Glutamatergic neuron (in vitro differentiated cells): ENCODE measurements at places on chromosomes 12 and 14.
A peak's percentile ranks its signal among the peaks of the same experiment; 100 is the strongest.

DNA sequence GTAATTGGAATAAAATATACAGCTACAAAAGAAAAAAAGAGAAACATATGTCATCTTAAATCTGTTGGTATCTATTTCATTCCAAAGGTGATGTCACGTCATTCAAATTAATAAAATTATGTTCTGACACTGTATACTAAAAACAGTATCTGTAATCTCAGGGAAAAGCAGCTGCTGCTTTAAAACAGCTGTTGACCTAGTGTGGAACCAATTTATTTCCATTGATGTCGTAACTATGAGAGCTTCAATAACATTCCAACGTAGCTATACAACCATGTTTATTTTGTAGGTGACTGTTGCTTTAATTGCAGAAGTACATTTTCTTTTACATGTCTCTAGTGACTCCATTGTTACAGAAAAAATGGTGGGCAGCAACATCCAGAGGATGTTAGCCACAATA is 571.7 kb downstream of the RPS29 start:
- DNase-seq, result no peak

DNA sequence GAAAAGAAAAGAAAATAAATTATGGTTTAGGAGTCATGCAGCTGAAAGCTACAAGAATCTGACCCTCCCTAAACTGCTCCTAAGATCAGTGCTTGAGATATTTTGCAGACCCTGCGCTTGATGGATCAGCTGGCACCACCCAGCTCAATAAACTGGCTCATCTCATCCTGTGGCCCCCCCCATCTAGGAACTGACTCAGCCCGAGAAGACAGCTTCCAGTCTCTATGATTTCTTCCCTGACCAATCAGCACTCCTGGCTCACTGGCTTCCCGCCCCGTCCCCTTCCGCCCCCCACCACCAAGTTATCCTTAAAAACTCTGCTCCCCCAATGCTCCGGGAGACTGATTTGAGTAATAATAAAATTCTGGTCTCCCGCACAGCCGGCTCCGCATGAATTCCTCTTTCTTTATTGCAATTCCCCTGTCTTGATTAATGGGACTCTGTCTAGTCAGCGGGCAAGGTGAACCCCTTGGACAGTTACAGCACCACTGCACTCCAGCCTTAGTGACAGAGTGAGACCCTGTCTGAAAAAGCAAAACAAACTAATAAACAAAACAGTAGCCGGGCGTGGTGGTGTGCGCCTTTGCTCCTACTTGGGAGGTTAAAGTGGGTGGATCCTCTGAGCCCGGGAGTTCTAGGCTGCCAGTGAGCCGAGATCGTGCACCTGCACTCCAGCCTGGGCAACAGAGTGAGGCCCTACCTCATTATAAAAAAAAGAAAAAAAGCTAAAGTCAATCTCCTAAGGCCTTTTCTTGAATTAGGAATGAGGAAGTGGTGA is 24.5 kb upstream of the SPTLC2 start:
- DNase-seq, result no peak

DNA sequence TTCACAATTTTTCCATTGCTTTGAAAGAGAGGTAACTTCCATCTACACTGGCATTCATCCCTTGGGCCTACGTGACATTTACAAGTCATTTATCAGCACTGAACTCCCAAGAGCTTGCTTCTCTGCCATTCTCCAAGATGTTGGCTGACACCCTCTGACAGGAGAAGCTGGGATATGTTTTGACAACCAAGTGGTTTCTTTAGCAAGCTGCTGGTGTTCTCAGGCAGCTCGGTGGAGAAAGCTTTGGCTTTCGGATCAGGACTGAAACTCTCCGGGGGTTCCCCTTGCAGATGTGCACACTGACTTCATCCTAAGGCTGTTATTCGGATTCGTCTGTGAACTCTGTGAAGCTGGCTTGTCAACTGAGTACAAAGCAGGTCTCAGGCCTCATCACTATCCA is 15.7 kb downstream of the KCNA5 start:
- no peak for DNase-seq

GRCh38 chr12:49972129-49972528 is 618 bp upstream of the AQP6 start:
- DNase-seq, result no peak

DNA sequence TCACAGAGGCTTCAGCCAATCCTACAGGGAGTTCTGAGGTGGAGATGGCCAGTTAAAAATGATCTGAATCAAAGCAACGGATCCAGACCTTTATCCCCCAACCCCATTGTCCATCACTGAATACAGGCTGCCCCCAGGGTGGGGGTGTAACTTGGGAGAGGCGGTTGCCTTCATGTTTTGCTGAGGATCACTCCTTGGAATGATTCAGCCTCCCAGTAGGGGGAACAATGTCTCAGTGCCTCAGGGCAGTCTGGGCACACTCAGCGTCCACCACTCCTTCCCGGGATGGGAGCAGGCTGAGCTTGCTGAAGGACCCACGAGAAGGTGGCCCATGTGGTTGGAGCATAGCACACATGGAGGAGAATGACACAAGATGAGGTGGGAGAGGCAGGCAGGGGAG is 60.2 kb downstream of the RFX4 start:
- DNase-seq, result no peak

GRCh38 chr12:11622876-11623281 is 26.6 kb upstream of the ETV6 start:
- no peak for DNase-seq

DNA sequence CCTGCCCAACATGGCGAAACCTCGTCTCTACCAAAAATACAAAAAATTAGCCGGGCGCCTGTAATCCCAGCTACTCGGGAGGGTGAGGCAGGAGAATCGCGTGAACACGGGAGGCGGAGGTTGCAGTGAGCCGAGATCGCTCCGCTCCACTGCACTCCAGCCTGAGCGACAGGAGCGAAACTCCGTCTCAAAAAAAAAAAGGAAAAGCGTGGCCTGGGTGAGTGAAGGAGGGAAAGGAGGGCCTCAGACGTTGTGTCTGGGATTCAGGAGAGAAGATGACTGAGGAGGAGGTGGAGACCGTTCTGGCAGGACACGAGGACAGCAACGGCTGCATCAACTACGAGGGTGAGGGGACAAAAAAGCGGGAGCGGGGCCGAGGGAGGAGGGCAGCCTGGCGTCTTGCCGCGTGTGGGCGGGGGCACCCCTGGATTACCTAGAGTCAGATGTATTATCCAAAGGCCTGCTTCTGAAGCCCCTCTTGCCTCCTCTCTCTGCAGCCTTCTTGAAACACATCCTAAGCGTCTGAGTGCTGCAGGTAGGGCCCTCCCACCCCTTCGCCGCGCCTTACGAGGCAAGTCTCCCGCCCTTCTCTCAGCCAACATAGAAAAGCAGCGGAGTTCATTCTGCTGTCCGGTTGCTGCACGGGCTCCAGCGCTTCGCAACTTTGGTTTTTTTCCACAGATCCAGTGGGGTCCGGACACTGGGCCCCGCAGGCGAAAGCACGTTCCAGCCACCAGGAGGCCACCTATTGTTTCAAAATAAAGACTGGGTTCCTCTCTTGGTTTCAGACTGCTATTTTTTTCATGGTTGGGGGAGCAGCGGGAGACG is 744 bp upstream of the MYL6 start:
- peak; percentile 63 for DNase-seq

DNA sequence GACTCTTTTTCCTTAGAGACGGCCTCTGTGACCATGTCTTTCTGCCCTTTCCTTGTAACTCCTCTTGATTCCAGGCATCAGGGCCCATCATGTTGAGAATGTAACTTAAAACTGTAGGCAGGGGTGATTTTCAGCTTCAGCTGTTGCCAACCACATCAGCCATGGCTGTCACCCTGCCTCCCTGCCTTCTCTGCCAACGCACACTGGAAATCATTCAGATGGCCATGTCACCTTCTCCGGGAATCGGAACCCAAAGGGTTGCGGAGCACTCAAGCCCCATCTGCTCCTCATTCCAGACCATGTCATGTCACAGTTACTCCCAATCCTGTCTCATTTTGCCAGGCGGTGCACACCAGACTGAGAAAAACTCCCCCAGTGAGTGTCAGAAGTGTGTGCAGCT is 72.1 kb downstream of the EMP1 start:
- no peak for DNase-seq

- DNase-seq, result no peak
Measured at GRCh38 chr14:71271166-71271945, 364.1 kb downstream of the PCNX1 start.

- no peak for DNase-seq
Measured at GRCh38 chr12:88952562-88952942, 372.3 kb upstream of the KITLG start.

GRCh38 chr12:2337031-2338010 is 284.5 kb downstream of the CACNA1C start:
- no peak for DNase-seq

GRCh38 chr12:25585021-25585523 is 32.0 kb upstream of the LMNTD1 start:
- DNase-seq, result no peak

DNA sequence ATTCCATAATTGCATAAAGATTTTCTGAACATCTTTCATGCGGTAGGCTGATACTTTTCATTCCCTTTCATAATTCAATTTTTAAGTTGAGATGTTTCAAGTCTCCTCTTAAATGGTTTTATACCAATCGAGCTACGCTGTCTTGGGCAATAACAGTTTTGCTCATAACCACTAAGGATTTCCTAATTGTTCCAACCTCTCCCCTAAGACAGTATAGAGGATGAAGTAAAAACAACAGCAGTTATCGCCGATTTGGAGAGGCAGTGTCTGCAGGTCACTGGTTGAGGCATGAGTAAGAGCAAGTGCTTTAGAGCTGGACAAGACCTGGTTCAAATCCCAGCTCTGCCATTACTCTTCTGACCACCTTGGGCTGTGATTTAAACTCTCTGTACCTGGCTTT is 6.9 kb upstream of the MED13L start:
- no peak for DNase-seq
